HT1080 (cell line): ENCODE measurements at places on chromosomes 12 and 14.

DNA sequence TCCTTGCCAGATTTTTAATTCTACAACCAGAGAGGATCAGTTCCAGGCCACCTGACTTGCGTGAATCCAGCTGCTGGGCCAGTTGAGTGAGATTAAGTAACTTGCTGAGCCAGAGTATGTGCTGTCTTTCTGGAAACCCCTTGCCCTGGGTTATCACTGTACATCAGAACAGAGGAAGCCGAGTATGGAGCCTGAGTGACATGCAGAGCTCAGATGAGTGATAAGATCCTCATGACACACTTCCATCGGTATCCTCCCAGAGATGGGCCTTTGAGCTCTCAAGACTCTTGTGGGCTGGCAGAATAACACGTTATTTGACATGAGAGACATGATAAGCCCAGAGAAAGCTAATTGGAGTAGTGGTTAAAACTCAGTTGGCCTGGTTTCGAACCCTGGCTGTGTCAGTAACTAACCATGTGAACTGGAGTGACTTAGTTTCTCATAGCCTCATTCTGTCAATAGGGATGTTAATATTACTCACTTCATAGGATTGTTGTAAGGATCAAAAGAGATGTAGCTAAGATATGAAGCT, 388.1 kb downstream of the ZFP36L1 start:
- no peak for DNase-seq

- DNase-seq = no peak
Observed at GRCh38 chr14:60273956-60274355, 24.9 kb downstream of the PPM1A start.

GRCh38 chr12:28177461-28177860, 12.8 kb upstream of the CCDC91 start:
- no peak for DNase-seq

- peak; percentile 78 for DNase-seq
Observed at GRCh38 chr12:45914090-45914489, 76.3 kb downstream of the SCAF11 start.

GRCh38 chr12:46941981-46942380, 116.2 kb upstream of the SLC38A4 start:
- no peak for DNase-seq

DNA sequence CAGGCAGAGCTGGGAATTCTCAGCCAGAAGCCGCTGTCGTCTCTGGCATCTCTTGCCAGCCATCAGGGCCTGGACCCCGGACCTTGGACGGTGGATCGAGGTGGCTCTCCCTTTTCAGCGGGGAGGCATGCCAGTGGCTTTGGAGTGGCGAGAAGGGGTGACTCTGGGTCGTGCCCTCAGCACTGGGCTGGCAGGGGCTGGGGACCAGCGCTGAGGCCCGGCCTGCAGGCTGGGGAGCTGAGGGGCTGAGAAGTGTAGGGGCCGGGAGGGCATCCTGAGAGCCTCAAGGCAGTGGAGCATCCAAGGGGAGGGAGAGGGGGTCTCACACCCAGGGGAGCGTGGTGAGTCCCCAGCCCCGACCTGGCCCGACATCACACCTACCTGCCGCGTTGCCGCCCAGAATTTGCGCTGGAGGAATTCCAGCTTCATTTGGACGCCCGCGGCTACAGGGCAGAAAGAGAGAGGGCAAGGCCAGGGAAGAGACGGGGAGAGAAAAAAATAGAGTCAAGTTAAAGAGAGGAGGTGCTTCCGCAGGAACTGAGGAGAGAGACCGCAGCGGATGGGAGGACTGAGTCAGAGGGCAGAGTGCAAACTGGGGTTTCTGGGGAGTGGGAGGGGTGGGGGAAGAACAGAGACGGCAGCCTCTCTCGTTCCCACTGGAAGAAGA, 9.0 kb upstream of the LRTM2 start:
- DNase-seq = peak; percentile 93

DNA sequence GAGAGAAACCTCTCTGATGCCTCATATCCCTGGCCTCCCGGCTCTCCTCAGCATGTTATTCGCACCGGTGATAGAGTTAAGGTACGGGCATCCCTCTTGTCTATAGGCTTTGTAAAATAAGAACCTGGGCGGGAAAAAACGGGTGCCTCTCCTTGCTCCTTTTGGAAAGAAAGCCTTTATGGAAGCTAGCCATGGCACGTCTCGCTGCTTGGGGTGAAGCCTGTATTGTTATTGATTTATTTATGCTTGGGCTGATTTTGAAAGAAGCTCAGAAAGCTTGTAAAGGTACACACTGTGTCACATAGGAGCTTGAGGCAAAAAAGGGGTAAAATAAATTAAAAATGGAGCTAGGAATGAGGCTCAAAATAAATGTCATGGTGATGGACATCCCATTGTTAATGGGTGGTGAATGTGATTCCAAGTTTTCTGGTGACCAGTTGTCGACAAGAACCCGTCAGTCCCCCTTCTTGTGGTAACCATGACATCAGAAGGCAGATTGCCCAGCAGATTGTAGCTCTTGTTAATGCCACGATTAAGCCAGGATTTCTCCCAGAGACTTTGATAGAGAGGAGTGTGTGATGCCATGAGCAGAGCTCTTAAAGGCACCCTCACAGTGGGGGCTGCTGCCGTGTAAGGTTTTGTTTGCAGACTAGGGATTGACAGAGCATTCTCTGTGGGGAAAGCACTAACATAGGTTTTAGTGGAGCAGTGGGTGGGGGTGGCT, 50.4 kb upstream of the ASPG start:
- no peak for DNase-seq

DNA sequence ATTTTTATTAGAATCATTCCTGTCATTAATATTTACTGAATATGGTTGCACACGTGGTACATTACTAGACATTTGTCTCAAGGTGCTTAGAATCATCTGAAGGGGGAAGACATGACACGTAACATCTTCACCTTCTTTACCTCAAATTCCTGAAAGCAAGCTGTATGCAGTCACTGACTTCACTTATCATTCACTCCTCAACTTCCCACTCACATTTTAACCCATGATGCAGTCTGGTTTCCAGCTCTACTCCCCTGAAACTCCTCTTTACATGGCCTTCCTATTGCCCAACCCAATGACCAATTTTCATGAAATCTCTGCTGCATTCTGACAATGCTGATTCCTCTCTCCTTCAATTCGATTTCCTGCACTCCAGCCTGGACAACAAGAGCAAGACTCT, 5.8 kb upstream of the PSMC6 start:
- no peak for DNase-seq

DNA sequence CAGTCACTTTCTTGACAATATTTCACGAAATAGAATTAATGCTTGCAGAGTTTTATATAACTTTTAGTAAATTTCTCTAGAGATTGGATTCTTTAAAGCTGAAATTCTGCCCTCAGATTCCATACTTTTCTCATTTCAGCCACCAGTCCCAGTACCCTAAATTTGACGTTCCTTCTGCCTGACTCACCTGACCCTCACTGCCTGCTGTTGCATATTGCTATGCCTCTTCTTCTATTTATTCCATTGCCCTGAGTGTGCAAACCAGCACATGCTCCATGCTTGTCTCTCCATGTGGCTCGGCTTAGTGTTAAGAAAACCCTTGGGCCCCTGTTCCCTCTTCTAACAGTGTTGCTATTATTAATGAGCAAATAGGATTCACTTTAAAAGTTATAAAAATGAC, 533.3 kb downstream of the LRFN5 start:
- peak; percentile 54 for DNase-seq

DNA sequence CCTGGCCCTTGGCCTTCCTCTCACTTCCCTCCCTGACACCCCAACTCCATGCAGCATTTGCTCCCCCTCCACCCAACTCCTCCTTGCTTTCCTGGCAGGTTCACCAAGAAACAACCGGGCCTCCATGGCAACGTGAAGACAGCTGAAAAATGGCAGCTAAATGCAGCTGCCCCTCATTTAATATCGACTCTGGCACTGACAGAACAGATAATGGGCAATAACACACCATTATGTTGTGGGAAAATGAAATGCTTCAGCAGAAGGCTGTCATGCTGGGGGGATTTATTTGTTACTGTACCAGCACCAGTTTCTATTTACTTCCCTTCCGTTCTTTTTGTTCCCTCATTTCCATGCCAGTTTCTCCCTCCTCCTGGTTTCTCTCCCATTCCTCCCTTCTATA, 440.8 kb downstream of the NRXN3 start:
- no peak for DNase-seq

DNA sequence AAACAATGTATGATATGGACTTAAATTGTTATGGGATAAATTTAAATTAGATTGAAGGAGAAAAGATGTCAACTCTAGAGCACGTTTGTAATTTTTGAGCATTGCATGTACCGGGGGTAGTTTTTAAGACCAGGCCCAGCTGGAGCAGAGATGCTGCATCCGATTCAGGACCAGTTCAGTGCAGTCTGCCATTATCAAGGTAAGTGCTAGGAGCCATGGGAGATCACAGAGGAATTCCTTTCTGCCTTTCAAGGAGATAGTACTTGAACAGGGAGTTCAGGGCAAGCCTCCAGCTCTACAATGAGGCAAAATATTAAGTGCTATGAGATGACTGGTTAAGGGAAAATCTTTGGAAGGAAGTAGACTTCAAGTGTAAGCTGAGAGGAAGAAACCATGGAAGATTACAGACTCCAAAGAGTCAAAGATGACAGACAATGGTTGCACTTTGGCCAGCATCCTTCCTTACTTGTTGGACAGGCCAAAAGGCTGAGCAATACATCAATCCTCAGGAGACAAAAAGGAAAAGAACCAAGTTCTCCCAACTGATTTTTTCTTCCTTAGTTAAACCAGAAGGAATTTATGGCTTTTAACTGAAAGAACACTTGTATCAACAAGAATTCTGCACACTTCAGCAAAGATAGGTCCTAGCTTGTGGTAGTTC, 113.2 kb upstream of the HIF1A start:
- DNase-seq = no peak

DNA sequence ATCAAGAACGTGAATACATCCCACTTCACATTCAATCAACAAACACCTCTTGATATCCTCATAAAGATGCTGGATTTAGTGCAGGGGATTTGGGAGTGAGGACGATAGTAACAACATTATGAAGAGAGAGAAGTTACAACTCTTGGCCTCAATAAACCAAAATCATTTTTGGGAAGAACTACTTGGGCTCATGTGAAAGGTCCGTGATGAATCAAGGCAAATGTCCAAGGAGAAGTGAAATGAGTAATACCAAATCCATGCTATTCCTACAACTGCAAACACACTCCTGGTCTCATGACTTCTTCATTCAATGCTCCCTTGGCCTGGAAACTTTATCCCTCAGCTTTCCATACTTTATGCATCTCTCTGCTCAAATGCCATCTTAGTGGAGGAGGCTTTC, 162.0 kb upstream of the LMNTD1 start:
- no peak for DNase-seq

DNA sequence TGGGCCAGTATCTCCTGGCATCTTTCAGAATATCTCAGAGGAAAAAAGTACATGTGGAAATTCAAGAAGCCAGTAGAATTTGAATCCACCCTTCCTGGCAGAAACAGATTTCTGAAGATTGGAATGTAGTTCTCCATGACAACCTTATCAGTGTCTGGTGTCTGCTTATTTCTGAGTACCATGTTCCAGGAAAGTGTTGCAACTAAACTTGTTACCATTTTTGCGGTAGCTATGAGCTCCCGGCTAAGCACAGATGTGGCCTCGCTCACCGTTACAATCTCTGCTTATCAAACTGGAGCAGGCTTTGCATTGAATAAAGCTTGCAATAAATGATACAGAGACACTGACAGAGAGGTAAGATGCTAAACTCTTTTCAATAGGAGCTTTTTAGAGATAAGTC, 13.0 kb upstream of the ITPR2 start:
- no peak for DNase-seq

DNA sequence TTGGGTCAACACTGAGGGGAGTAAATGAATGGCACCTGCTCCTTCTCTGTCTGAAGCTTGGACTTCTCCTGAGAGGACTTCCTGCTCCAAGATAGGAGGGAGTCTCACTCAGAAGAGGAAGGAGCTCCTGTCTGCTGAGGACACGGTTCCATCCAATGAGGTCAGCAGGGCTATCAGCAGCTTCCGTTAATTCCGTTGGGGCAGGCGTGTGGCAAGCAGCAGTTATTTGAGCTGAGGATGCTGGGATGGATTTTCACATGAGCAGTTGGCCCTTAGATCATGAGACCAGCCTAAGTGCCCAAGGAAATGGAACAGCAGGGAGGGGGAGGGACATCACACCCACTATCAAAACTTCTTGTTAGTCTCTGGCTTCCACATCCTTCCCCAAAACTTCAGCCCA, 159.0 kb upstream of the PZP start:
- DNase-seq = no peak

GRCh38 chr12:11877869-11878780, 192.6 kb upstream of the BCL2L14 start:
- DNase-seq = peak; percentile 89

DNA sequence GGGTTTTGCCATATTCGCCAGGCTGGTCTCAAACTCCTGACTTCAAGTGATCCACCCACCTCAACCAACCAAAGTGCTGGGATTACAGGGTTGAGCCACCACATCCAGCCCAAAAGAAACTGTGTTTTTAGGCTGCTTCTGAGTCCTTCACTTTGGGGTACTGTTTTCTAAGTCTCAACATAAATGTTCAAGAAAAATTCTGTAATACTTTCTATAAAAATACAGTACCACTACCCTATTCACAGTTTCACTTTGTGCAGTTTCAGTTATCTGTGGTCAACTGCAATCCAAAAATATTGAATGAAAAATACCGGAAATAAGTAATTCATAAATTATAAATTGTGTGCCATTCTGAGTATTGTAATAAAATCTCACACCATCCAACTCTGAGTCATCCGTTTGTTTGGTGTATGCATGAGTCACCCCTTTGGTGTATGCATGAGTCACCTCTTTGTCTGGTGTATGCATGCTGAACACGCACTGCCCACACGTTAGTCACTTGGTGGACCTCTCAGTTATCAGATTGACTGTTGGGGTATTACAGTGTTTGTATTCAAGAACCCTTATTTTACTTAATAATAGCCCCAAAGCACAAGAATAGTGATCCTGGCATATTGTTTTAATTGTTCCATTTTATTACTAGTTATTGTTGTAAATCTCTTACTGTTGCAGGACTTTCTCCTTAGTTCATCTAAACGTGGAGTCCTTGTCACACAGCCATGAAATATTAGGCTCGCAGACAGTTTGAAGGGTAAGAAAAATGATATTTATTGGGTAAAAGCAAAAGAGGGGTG, 190.2 kb downstream of the FSCB start:
- peak; percentile 92 for DNase-seq

- DNase-seq = no peak
Observed at GRCh38 chr14:67892466-67893100, 73.0 kb downstream of the RAD51B start.

DNA sequence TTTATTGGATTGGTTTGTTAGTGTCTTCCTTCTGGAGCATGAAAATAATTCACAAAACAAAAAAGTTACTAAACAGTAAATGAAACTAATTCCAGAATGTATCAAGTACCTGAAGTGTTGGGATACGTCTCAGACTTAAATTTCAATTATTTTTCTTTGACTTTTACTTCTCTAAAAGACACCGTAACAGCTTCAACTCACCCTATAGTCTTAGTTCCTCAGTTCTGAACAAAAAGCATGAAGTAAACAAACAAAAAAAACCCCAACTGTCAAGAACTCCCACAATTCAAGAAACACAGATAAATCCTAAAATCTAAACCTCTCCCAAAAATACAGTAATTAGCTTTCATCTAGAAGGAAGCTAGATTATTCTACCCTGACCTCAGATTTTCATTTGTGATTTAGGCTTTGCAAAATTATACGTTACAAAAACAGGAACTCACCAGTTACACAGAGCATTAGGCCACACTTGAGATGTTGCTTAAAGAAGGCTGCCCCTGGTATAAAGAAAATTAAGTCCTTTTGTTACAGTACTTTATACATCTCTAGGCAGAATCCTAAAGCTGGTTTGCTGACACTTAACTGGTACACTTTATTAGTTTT, 10.2 kb downstream of the HEATR5A start:
- no peak for DNase-seq

GRCh38 chr14:33529787-33530757, 420.8 kb downstream of the EGLN3 start:
- no peak for DNase-seq

GRCh38 chr14:29165431-29165830, 398.8 kb downstream of the FOXG1 start:
- no peak for DNase-seq
